Left hindlimb (tissue), 1 donor: ENCODE measurements at places on chromosomes 4 and X.
A peak's percentile ranks its signal among the peaks of the same experiment; 100 is the strongest.

DNA sequence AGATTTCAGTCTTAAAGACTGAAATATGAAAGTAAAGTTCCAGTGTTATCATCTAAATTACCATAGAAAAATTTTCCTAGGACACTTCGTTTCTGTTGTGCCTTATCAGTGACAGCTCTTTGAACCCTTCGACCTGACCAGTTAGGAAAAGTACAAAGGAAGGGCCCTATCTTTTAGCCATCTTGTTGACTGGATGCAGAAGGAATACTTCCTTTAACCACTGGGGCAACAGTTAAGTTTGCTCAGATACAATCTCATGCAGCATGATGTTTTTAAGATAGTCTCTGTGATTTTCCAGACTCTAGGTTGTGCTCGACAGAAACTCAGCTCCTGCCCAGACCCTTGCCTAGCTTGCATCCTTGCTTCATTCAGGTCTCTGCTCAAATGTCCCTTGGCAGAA is 210.5 kb upstream of the RPS6KA3 start:
- DNase-seq: no peak

DNA sequence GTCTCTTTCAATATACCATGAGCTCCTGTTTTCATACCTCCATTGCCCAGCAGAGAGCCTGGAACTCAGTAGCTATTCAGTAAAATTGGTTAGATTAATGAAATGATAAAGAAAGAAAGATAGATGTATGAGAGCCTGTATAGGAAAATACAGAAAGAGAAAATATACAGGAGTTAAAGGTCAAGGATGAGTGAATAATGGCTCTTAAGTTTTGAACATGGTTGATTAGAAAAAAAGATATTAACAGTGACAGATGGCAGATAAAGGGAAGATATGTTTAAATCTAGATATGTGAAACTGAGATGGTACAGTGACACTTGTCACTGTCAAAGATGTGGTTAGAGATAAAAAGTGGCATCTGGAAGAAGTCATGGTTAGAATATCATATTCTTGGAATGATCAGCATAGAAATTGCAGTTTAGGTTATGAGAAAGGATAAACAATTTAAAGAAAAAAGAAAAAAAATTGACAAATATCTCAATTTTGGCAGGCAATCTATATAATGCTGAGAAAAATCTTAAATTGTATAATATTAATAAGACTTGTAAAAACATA is 179.2 kb downstream of the TBCK start:
- DNase-seq: no peak

GRCh38 chrX:11551151-11551550 is 114.6 kb downstream of the ARHGAP6 start:
- DNase-seq: no peak

DNA sequence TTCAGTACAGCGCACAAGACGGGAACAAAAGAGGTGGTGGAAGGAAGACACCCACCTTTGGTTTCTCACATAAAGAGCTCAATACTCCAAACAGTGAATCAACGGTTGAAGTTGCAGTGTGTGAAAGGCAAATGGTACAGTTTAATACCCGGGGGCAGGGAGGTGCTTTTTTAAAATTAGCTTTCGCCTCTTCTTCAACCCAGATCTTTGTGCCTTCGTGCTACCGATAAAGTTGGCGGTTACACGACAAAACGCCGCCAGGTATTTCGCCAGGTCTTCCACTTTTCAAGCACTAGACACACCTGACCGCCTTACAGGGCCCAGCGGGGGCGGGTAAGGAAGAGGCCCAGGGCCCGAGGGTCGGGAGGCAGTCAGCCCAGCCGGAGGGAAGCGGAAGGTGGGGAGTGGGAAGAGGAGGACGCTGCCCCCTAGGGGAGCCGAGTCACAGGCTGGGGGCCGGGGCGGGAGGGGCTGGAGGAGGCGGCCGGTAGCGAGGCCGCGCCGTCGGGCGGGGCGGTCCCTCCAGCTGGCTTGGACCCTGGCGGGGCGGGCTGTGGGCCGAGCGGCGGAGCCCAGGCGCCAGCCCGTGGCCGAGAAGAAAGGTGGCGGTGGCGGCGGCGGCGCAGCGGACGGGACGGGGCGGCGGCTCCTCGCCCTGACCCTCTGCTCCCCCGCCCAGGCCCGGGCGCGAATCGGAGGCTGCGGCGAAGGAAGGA is 16.0 kb downstream of the UTP3 start:
- peak; percentile 92 for DNase-seq

- DNase-seq: peak; percentile 24
Observed at GRCh38 chrX:101619364-101619763, 1.6 kb upstream of the ARMCX6 start.

DNA sequence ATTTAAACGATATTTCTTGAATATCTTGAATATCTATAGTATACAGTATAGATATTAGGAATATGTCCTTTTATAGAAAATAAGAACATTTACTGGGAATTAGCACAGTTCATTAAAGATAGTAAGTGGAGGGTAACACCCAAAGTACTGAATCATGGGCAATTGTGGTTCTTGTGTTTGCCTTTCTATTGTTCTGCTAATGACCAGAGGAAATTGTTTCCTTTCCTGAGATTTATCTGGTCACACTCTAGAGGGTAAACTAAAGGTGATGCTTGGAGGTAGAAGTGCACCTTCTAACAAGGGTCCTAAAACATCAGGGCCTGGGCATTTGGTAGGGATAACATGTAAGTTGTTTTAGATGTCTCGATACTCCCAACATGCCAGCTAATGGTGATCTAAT is 241.3 kb upstream of the SFRP2 start:
- no peak for DNase-seq

GRCh38 chr4:844752-845232 is 18.9 kb upstream of the CPLX1 start:
- DNase-seq: peak; percentile 12

DNA sequence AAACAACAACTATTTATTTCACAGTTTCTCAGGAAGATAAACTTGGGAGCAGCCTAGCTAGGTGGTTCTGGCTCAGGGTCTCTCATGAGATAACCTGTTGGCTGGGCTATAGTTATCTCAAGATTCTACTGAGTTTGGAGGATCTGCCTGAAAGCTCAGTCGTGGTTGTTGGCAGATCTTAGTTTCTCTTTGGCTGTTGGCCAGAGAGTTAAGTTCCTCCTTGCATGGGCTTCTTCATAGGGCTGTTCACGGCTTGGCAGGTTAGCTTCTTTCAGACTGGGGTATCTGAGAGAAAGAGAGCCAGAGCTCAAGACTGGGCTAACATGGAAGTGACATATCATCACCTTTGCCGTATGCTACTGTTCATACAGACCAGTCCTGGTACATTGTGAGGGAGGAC is 28.7 kb downstream of the SEC24B start:
- no peak for DNase-seq

GRCh38 chr4:8477095-8477635 is 36.6 kb downstream of the TRMT44 start:
- DNase-seq: no peak

DNA sequence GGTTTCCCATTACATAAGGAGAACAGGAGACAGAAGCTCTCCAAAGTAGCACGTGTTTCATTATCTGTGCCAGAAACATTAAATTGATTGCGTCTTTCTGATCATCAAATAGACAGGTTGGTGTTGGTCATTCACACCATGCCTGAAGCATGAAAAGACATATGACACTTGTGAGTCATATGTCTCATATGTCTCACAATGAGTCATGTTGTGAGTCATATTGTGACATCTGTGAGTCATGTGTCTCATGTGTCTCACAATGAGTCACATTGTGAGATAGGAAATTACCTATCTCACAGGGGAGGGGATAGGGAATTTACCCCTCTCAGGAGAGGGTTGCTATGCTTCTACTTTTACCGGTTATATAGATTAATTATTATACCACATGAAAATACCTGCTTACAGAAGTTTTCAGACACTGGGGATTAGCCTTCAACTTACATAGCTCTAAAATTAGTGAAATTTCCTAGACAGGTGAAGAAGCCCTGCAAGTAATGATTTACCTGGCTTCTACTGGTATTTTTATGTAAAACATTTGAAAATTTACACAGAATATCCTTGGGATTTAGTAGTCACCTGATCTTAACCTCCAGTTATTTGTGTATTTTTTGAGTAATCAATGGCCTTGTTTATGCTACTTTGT is 80.8 kb downstream of the NPFFR2 start:
- DNase-seq: no peak

DNA sequence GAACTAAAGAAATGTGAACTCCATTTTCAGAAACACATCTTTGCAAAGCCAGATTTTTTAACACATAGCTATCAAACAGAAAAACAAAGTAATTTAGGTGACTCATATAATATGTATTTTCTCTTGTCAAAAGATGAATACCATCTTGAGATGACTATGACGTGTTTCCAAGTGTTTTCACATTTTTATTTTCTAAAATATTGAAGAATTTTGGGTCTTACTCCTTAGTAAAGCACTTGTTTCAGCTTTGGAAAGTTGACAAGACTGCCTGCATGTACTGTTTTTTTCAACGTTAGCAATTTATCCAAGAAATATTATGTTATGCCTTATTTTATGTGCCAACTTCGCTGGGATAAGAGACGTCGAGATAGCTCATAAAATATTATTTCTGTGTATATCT is 733.9 kb upstream of the EPHA5 start:
- no peak for DNase-seq

DNA sequence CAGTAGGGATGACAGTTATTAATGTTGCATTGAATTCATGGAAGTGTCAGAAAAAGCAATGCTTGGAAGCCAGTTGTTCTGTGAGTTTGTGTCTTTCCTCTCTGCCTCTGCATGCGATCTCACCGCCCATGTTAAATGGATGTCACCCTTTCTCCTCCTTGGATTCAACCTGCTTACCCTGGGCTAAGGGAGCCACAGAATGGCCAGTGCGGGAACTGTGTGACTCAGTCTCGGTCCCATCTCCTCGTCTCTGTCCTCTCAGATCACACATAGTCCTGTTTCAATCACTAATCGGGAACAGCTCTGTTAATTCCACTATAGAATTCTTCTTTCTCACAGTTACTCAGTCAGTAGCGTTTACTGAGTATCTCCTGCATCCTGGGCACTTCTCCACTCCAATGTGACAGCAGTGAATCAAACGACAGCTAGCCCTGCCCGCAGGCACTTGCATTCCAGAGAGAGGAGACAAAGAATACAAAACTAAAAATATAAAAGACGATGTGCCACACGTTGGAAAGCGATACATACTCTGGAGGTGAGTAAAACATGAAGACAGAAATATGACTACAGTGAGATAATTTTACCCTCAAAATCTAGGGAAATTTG is 53.6 kb upstream of the TLR3 start:
- no peak for DNase-seq

DNA sequence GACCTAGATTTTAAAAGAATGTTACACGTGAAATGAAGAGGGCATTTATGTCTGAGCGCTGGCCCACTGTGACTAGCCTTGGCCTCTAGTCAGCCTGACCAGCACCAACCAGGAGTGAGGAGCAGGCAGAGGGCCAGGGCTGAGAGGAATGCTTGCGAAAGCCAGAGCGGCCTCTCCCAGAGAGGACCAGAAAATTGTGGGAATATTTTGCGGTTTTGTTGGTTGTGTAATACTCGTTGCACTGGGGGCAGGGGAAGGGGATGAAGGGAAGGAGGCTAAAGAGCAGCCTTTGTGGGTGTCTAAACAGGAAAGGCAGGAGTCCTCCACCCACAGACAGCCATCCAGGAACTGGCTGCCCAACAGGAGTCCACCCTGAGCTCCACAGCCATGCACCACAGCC is 3.8 kb downstream of the GABRE start:
- peak; percentile 48 for DNase-seq
